ENCODE measurements at places on chromosomes 1 and 21. TPM values are rescaled to one million over a fixed set of nuclear protein-coding genes. Genes with fewer than 3 reads are reported as not detected.

- no peak for DNase-seq
These were observed 9.3 kb downstream of the GJB4 start for GRCh38 chr1:34768856-34769255.

GRCh38 chr1:242787968-242788367, 263.5 kb upstream of the PLD5 start:
- no peak for DNase-seq

DNA sequence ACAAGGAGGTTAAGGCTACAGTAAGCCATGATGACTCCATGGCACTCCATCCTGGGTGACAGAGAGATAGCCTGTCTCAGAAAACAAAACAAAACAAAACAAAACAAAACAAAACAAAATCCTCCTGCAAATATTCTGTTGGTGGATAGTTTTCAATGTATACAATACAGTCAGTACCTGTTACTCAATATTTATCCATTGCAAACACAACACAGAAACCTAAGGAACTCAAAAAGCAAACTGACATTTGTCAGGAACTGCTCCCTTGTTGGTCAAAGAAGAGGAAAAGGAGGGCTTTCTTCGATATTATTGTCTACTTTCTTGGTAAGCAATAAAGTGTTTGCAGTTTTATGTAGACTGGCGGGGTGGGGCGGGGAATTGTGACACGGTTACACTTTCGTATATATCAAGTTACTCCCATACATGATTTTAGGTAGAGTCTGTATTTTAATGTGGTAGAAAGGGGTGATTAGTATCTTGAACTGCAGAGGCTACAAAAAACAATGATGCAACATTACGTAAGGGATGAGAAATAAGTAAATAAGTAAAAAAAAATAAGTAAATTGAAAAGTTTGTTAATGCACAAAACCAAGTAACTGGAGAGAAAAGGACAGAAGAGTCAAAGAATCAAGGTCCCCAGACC, 31.8 kb downstream of the APP start:
- DNase-seq, result no peak

GPR61 gene
- total RNA-seq, result 0.16 TPM

ASCL5 gene
- not detected for total RNA-seq

OR2L3 gene
- total RNA-seq, result not detected

DNA sequence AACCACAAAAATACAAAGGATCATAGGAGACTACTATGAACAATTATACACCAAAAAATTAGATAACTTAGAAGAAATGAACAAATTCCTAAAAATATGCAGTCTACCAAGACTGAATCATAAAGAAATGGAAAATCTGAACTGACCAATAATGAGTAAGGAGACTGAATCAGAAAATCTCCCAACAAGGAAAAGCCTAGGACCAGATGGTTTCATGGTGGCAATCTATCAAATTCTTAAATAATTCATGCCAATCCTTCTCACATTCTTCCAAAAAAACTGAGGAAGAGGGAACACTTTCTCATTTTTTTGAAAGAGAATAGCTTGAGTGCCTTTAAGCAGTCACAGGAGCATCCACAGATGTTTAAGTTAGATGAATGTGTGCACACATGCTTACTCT, 31.8 kb upstream of the DISP1 start:
- no peak for DNase-seq

DNA sequence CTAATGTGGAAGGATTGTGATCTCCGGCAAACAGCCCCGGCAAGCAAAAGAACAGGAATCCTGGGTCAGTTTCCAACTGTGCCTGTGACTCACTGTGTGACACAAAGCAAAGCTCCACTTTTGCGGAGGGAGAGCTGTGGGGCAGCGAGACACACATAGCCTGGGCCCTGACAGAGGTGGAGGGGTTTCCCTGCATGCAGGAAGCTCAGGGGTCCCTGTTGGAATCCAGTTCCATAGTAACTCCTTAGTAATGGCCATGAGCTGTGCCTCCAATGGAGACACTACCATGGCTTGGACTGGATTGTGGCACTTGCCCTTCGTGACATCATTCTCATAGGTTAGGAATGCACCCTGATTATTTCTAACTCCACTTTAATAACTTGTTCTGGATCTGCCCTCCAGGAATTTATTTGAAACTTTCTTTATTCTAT, 47.0 kb upstream of the ATF3 start:
- no peak for DNase-seq

DNA sequence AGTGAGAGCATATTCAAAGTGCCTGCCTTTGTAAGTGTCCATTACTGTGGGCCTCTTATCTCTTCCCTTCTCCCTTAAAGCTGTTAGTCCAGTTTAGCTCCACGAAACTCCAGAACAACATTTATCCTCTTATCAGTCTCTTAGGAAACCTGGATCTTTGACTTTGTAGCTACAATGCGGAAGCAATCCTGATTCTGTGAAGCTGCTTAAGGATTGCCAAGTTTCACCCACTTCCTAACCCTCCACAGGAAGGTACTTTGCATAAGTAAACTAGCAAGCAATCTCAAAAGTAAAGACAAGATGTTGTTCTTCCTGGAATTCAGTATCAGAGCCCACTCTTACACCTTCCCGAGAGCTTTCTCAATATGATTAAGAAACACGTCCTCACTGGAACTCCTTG, 164.9 kb upstream of the USP25 start:
- DNase-seq, result no peak

NBL1 gene
- 57.2 TPM for total RNA-seq

RNU1-1 gene
- not detected for total RNA-seq

DNA sequence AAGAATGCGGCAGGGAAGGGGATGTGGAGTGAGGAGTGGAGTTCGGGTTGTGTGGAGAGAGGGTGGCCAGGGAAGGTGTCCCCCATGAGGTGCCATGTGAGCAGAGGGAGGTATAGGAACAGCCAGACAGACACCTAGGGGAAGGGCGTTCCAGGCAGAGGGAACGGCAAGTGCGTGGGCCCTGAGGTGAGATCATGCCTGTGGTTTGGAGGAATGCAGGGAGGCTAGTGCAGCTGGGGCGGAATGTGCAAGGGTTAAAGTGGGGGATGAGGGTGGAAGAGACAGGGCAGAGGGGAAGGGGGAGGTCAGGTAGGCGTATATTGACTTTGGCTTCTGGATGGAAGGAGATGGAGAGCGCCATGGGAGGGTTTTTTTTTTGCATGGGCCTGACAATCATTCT, 31.6 kb upstream of the PADI6 start:
- no peak for DNase-seq

SELENBP1 gene
- 41.7 TPM for total RNA-seq

DNA sequence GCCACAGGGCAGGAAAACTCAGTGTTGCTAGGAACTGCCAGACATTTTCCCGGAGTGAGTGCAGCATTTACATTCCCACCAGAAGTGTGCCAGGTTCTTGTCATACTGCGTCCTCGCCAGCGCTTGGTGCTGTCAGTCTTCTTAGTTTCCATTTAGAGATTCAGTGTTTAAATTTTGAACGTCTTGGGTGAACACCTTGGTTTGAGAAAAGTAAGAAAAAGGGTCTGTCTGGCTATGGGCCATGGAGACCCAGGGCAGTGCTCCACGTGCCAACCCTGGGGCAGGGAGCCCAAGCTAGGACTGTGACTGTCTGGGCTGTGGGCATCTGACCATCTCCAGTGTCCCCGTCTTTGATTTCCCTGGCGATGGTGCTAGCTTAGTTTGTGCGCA, 16.0 kb downstream of the IBA57 start:
- no peak for DNase-seq

YARS1 gene
- total RNA-seq, result 33.1 TPM

S100A2 gene
- not detected for total RNA-seq

DNA sequence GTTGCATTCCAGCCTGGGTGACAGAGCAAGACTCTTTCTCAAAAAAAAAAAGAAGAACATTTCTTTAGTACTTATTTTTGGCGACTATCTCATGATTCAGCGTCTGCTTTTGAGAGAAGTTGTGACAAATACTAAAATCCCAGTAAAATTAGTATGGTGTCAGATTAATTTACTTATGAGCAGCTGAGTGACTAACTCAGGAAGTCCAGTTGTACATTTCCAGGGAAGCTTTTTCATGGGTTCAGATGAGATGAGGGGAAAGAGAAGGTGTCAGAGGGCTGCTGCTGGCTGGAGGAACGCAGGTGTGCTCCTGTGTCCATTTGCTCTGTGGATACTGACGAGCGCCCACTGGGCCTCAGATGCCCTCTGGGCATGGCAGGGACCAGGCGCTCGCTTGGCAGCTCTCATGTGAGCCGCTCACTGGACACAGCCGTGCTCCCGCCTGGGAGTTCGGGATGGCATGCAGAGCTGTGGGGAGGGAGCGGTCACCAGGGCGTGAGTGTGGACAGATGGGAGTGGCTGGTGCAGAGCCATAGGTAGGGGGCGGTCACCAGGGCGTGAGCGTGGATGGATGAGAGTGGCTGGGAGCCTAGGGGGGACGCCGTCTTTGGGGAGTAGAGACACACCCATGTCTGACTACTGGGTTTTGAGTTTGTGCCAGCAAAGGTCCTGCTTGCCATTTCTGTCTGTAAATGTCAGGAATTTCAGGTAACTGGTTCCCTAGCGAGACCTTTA, 55.0 kb downstream of the ADARB1 start:
- no peak for DNase-seq

GRCh38 chr1:204980840-204981405, 62.1 kb upstream of the CNTN2 start:
- no peak for DNase-seq

DPM3 gene
- 46.5 TPM for total RNA-seq

LAD1 gene
- total RNA-seq, result 1.4 TPM

DNA sequence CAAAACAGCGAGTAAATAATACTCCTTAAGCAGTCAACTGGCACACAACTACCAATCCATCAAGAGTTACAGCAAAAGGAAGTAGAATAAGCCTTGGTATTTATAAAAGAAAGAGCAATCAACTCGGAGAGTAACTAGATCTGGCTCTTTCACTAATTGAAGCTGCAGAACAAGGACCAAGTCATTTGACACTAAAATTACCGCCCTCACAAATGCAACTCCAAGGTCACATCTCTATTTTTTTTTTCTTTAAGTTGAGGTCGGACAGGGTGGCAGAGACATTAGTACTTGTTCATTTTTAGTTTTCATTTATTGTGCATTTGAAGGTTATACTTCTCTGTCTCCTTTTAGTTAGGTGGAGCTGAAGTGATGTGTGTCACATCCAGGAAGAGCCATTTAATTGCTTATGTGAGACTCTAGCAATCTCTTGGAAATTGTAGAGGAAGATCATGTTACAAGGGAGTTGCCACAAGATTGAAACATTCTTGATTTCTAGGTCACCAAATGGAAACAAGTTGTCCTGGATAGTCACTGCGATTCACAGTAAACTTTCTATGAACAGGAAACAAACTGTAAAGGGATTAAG, 138.1 kb upstream of the ADAMTS5 start:
- DNase-seq, result no peak

DNA sequence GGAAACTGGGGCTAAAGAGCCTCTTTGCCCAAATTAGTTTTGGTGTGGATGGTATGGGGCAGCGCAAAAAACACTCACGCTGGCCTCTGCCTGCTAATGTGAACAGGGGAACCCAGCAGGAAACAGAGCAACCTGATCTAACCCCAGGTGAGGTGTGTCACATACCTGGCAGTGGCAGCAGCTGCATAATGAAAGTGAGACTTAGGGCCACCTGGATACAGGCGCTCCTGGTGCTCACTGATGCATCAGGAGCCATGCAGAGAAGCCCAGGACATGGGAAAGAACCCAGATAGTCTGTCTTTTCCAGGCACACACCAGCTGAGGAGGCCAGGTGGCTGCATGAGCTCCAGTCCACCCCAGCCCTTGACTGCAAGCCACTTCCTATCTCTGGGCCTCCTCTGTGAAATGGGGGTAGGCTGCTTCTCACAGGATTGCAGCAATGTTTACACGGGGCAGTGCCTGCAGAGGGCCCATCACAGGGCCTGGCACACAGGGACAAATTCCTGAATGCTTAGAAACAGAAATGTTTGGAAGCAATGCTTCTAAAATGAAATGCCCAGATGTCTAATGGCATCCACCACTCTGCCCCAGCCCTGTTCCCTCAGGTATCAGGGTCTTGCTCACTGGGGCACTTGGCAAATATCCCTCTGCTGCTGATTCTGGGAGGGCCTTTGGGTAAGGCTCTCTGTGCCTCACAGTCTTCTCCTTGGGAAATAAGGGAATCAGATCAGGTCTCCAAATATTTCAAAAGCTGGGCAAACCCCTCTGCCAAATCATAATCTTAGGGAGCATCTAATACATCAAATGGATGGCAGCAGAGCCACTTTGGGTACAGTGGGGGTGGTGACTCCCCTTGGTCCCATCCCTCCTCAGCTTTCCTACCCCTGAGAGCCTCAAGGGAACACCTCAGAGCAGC, 19.9 kb downstream of the DHCR24 start:
- no peak for DNase-seq

- no peak for DNase-seq
These were observed 160.6 kb downstream of the HMCN1 start for GRCh38 chr1:185894791-185895190.

GRCh38 chr1:158154501-158154900, 26.2 kb upstream of the CD1D start:
- DNase-seq, result no peak

AURKAIP1 gene
- total RNA-seq, result 155 TPM

- no peak for DNase-seq
These were observed 736.6 kb downstream of the MRPL39 start for GRCh38 chr21:24870633-24871032.

LRRC7 gene
- total RNA-seq, result 0.75 TPM

- no peak for DNase-seq
These were observed 326.5 kb upstream of the SGIP1 start for GRCh38 chr1:66207484-66207883.

DNA sequence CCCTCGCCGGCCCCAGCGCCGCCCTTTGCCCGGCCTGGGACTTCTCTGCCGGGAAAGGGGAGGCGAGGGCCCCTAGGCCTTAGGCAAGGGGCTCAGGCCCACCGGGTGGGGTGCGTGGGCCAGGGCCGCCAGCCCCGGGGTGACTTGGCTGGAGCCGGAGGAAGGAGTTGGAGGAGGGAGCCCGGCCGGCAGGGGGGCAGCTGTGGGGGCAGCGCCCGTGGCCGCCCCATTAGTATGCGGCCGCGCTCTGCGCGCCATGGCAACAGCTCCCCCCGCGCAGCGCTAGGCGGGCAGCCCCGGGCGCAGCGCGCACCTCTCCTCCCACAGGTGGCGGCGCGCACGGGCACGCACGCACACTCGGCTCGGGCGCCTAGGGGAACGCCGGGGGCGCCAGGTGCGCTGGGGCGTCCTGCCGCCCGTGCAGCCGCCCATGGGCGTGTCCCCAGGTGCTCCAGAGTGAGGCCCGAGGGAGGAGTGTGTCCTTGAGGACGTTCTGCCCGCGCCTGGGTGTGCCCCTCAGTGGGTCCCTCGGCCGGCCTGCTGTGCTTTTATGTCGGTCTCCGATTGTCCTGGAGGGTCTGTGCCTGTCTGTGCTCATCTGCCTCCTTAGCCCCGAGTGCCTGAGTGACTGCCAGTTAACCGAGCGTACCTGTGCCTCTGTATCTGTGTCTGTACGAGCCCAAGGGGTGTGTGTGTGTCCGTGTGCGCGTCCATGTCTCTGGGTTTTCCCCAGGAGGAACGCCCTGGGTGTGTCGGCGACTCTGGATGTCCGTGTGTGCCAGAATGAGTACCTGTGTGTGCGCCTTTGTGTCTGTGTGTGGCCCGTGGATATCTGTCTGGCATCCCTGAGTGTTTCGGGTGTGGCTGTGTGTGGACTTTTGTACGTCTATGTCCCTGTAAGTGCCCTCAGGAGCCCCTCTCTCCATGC, 38.2 kb upstream of the WASF2 start:
- no peak for DNase-seq

RAD54L gene
- total RNA-seq, result not detected
